Stimulated activated CD8-positive, alpha-beta memory T cell treated with anti-CD3 and anti-CD28 coated beads, Interleukin-15, amount 100 ng/mL, for 4 hours (primary cell): ENCODE measurements at places on chromosomes 7 and 10.

GRCh38 chr10:43822631-43823580 lies 174.2 kb upstream of the ZNF32 start:
- DNase-seq: no peak

DNA sequence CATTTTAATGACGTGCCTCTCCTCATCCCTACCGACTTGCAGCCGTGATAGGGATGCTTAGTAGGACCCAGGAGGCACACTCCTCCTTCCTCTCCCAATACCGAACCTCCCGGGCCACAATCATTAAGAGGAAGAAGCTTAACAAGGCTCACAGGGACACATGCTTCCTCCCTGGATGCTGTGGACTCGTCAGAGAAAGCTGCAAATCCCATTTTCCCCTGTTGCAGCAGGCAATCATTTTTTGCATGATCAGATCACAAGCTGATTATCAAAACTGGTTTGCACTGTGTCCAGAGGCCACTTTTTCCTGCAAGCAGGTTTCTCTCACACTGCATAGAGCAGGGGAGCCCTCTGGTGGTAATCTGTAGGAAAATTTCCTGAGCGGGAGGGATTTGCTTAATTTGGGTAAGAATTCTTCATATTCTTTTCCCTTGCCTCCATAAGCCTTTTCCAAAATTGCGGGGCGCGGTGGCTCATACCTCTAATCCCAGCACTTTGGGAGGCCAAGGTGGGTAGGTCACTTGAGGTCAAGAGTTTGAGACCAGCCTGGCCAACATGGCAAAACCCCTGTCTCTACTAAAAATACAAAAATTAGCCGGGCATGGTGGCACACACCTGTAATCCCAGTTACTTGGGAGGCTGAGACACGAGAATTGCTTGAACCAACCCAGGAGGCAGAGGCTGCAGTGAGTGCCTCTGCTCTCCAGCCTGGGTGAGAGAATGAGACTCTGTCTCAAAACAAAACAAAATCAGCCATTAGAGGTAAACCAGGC lies 16.1 kb upstream of the LAMB4 start:
- DNase-seq: no peak

DNA sequence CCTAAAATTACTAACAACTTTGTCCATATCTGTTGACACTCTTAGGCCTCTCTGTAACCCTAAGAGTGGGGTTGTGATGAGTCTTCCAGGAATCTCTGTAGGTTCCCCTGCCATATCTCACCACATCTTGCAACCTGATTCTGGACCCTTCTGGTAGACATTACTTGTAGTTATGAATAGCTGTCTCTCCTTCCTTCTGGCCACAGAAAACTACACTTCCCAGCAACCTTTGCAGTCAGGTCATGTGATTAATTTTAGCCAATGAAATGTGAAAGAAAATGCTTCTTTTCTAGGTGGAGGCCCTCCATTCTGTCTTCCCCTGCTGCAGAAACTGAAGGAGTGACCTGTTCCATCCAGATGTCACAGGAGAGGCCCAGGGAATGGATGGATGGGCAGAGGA lies 147.6 kb upstream of the AOAH start:
- no peak for DNase-seq

DNA sequence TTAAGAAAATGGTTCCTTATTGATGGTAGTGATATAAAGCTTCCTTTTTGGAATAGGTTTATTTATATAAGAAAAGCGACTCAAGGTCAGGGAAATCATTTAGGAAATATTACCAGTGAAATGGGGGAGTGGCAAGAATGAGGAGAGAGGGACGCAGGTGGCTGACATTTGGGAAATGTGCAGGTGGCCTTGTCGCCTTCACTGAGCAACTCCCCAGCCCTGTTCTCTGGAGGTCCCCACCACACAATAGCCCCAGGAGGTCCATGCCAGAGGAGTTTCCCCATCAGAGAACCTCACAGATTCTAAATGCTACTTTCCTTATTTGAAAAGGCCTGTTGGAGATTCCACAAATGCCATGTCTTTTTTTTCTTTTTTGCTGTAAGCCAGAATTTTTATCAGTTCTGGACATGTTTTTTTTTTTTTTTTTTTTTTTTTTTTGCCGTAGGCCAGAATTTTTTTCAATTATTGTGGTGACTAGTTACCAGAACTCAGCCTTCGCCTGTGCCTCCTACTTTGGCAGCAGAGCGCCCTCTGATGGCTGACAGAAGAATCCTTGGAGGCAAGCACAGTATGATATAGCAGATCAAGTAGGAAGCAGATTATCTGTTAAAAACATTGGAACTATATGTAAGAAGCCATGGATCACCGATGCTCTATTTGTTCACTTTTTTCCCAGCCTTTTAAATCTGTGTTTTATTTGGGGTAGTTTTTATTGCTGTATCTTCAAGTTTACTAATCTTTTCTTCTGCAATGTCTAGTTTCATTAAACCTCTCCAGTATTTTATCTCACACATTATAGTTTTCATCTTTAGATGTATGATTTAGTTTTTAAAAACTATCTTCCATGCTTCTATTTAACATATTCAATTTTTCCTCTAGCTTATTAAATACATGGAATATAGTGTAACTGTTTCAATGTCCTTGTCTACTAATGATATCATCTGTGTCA lies 18.6 kb downstream of the OPALIN start:
- DNase-seq: peak; percentile 19
